CD4-positive, alpha-beta memory T cell (primary cell): ENCODE measurements at places on chromosomes 12 and 14.

- DNase-seq, result no peak
Measured at GRCh38 chr12:114402084-114402717, 3.7 kb downstream of the TBX5 start.

DNA sequence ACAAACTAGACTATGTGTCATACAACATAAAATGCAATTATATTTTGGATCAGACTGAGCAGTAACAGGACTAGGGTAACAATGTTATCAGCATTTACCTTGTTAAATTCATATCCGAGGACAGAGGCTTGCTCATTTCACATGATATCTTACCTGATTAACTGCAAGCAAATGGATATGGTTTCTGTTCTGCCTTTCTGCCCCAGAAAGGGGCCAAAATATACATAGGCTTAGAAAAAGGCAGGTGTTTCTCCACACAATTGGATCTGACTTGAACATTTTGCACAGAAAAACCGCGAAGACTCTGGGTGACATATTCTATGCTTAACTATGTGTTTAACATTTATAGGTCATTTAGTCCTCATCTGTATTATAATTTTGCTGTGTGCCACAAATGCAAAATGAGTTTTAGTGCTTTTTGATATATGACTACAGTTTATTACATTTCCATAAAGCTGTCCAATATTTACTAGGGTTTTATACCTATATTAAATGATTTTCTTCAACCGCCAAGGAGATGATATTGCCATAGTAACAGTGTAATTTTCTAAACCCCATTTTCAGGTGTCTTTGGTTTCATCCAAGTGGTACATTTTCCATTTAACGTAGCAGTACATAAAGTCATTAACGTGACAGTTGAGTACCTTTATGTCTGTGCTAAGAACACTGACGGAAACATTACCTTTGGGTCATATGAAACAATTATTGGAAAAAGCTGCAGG lies 249.3 kb upstream of the KRR1 start:
- no peak for DNase-seq

GRCh38 chr12:32252199-32253073 lies 145.8 kb downstream of the BICD1 start:
- DNase-seq, result no peak

- no peak for DNase-seq
Measured at GRCh38 chr12:119156401-119157044, 22.2 kb upstream of the HSPB8 start.

- DNase-seq, result no peak
Measured at GRCh38 chr12:88549929-88550328, 30.3 kb downstream of the KITLG start.

DNA sequence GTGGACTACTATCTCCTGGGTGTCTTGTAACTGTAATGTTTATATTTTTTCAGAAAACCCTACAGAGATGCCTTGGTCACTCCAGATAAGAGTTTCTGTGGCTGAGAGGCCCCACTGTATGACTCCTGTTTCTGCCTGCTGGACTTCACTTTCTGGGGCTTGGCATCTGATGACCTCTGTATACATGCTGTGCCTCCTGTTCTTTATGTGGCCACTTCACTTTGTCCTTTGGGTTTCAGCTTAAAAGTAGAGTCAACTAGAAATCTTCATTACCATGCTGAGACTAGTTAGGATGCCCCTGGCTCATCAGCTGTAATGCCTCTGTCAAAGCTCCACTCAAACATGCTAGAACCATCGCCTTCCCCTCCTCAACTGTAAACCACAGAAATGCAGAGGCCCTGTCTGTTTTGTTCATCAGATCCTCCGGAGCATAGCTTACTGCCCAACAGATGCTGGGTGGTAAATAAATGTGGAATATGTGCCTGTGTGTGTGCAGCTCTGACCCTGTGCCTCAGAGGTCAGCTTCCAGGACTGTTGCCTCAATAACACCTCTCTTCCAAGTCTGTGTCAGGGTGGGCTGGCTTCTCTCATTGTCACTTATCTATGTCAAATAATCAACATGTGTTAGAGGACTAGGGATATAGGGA lies 25.5 kb downstream of the ZNF664 start:
- DNase-seq, result no peak

DNA sequence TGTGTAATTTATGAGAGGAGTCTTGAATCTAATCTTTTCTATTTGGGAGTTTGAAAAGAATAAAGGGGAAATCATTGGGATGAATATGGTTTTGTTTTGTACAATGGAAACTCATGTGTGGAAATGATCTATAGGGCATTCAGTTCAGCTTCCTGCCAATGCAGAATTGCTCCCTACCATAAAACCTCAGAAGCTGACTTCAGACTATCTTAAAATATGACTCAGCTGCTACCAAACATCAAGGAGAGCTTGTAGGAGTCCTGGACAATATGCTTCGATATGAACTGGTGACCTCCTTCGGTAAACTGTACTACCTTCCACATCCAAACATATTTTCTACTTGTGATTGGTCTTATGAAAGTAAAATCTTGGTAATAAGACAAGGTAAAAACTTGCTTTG lies 160.6 kb downstream of the CAPZA3 start:
- DNase-seq, result no peak

GRCh38 chr14:65774041-65774440 lies 361.5 kb downstream of the FUT8 start:
- DNase-seq, result no peak

GRCh38 chr14:100688598-100689461 lies 37.9 kb upstream of the DLK1 start:
- DNase-seq, result no peak

DNA sequence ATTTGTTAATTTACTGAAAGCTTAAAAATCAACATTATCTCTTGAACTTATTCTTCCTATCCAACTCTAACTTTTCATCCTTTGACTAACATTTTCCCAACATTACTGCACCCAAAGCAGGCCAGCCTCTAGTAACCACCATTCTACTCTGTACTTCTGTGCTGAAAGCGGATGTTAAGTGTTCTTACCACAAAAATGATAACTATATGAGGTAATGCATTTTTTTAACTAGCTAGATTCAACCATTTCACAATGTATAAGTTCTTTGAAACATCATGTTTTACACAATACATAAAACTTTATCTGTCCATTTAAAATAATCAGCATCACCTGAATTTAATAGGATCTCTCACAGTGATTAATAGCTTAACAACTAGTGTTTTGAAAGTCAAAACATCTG lies 468.5 kb upstream of the MGAT4C start:
- DNase-seq, result no peak
